Activated T-cell treated with anti-CD3 and anti-CD28 coated beads for 48 hours (primary cell): ENCODE measurements at places on chromosomes 5 and 9.

- DNase-seq: no peak
These were observed 200.4 kb downstream of the ARRDC3 start for GRCh38 chr5:91182763-91183162.

- no peak for DNase-seq
These were observed 95.7 kb downstream of the ARL15 start for GRCh38 chr5:54214722-54215121.

DNA sequence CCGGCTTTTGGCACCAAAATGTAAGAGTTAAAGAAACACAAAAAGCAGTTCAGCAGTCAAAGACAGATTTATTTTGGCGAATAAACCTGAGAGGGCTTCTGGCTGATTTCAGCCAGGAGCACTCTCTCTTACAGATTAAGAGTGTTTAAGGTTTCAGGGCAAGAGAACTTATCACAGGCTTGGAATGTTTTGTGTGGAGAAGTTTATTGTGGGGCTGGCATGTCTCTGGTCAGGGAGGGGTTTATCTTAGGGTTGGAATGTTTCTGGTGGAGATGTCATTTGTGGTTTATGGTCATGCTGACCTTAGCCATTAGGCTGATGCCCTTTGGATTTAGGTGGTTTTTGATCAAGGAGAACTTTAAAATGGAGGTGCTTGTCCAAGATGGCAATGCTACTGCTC lies 622.3 kb upstream of the PTPRD start:
- no peak for DNase-seq

DNA sequence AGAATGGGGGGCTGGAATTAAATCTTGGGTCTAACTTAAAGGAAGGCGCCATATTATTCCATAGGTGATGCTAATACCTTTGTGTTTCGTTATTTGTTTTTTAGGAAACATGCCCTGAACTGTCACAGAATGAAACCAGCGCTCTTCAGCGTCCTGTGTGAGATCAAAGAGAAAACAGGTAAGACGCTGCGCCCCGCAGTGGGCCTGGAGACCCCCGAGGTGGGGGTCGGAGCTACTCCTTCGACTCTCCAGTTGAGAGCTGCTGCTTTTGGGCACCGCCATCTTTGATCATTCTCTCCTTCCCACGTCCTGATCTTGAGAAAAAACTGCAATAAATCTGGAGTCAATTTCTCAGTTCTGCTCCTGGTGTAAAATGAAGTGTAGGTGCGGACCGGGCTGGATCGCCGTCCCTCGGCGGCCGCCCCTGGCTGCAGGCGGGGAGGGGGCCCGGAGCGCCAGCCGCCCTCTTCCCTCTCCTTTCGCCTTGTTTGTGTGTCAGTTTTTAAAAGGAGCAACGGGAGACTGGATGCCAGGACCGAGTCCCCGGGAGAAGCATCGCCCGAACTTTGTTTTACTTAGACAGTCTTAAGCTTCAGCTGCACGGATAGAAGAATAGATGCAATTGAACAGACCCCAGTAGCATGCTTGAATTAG lies 1.4 kb downstream of the PBX3 start:
- no peak for DNase-seq

- no peak for DNase-seq
These were observed 56.4 kb upstream of the LARP1 start for GRCh38 chr5:154698763-154699162.

GRCh38 chr5:175689147-175689991 lies 31.5 kb downstream of the HRH2 start:
- no peak for DNase-seq

DNA sequence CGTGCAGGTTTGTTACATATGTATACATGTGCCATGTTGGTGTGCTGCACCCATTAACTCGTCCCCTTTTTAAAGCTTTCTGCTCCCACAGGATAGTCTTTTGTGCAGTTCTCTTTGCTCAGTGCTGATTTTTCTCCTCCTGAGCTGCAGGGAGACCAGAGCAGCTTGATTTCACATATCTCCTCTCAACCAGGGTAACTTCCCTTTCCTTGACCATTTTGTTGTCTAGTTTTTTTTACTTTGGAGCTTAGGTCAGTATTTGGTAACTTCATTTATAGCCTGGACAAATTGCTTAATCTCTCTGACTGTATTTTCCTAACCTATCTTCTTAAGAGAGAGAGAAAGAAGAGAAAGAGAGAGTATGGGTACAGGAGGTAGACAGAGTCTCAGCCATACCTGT lies 137.1 kb upstream of the ZNF366 start:
- DNase-seq: no peak
